ENCODE measurements at places on chromosomes 5 and 9.

DNA sequence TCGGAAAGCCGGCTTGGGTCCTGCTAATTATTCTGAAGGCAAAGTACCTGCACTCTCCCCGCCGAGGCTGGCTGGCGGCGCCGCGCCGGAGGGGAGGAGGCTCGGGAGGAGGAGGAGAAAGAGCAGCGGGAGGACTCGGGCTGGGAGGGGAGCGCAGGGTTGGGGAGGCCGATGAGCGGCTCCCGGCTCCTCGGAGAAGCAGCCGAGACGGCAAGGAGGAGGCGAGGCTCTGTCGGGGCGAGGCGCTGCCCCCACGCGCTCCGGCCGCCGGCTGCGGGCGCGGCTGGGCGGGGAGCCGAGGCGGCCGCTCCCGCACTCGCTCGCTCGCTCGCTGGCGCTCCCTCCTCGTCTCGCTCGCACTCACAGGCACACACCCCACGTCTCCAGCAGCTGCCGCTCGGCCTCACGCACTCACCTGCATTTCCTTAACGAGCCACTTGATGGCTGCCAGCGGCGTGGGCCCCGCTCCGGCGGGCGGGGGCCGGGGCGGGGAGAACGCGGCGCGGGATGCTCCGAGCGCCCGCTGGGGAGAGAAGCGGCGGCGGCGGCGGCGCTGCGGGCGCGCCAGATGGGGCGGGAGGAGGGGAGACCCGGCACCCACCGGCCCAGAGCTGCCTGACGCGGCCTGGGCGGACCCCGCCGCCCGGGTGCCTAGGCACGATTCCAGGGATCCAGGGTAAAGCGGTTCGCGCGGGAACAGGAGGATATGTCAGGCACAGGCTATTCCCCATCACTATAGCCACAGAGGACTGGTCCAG lies at the start of gene PTPRD:
PTPRD (minus strand) TSS at position 362 of the 758 bp plus-strand sequence.
- DNase-seq, result no peak

DNA sequence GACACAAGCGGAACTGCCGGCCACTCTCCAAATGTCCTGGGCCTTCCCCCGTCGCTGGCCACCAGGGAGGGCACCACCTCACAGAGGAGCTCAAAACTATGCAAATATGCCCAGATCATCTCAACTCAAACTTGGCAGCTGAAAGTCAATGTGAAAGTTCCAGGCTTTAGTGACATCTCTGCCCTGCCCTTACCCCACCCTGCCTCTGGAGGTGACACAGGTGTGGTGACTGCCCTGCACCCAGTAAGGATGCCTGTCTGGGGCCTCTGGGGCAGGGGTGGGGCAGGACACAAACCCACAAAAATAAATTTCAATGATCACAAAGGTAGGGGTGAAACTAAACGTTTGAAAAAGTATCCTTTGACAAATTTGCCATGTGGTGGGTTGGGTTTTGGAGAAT lies 213.4 kb downstream of the HSPA4 start:
- DNase-seq, result no peak

- DNase-seq, result no peak
Measured at GRCh38 chr5:27312291-27312893, 274.0 kb upstream of the CDH9 start.

GRCh38 chr5:96326902-96327301 lies 106.1 kb downstream of the PCSK1 start:
- DNase-seq, result no peak

- no peak for DNase-seq
Measured at GRCh38 chr9:15156241-15156640, 150.8 kb downstream of the TTC39B start.

DNA sequence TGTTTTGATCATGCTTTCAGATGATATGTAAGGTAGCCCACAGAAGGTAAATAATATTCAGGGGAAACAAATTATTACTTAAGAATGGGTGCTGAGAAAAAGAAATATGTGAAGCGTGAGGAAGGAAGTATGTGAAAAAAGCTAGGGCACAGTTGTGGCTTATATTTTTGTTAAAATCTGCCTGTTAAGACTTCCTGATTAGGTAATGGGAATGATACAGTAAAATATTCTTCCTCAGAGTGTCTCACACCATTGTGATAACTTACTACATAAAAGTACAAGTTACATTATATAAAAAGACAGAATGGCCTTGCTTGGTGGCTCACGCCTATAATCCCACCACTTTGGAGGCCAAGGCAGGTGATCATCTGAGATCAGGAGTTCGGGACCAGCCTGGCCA lies 18.7 kb upstream of the PARP8 start:
- no peak for DNase-seq

DNA sequence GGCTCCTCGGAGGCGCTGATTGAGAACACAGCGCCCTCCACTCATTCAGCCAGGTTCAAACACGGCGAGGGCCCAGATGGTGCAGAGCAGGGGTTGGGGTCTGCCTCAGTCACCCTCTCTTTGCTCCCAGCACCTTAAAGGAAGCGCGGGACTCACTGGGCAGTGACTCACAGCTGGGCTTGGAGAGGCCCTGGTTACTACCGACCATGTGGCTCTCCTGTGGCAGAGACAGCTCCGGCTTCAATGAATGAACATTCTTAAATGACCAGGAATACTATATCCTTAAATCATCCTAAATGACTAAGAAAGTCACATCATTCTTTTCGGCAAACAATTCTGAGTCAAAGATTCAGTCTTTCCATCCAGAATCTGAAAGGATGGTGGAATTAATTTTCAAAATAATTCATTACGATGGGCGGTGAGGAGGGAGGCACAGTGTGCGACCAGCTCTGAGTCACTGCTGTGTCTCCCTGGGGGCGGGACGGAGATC lies 1.6 kb upstream of the INPP5E start:
- DNase-seq, result no peak

DNA sequence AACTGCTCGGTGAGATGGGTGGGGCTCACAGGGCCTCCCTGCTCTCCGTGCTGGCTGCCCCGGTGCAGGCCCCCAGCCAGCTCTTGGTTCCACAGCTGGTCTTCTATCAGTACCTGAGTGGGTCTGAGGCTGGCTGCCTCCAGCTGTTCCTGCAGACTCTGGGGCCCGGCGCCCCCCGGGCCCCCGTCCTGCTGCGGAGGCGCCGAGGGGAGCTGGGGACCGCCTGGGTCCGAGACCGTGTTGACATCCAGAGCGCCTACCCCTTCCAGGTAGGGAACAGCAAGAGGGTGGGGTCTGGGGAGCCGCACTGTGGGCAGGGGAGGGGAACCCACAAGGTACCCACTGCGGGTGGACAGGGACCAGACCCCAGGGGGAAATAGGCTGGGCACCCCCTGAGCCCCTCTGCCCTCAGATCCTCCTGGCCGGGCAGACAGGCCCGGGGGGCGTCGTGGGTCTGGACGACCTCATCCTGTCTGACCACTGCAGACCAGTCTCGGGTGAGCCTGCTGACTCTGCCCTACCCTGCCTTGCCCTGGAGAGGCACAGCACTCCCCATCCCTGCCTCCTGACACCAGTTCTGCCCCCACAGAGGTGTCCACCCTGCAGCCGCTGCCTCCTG lies 2.8 kb downstream of the MAMDC4 start:
- no peak for DNase-seq

- no peak for DNase-seq
Measured at GRCh38 chr5:124986667-124987066, 240.2 kb upstream of the ZNF608 start.

DNA sequence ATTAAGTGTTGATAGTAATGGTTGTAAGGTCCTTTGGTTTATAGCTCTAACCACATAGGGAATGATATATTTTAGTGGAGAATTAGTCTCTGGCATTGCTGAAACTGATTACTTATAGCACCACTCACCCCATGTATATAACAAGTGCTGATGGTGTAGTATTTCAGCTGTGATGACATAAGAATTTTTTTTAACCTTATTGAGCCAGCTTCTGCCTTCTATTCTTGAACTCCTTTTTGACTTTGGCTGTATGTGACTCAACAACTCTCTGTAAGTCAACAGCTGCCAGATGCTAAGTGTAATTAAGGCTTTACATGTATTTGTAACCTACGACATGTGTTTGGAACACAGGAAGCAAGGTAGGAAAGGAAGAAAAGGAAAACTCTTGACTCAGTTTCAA lies 929.6 kb upstream of the WWC1 start:
- no peak for DNase-seq
